ENCODE measurements at places on chromosomes 3 and 15.

- DNase-seq: no peak
Measured at GRCh38 chr3:18965781-18966180, 182.5 kb upstream of the KCNH8 start.

DNA sequence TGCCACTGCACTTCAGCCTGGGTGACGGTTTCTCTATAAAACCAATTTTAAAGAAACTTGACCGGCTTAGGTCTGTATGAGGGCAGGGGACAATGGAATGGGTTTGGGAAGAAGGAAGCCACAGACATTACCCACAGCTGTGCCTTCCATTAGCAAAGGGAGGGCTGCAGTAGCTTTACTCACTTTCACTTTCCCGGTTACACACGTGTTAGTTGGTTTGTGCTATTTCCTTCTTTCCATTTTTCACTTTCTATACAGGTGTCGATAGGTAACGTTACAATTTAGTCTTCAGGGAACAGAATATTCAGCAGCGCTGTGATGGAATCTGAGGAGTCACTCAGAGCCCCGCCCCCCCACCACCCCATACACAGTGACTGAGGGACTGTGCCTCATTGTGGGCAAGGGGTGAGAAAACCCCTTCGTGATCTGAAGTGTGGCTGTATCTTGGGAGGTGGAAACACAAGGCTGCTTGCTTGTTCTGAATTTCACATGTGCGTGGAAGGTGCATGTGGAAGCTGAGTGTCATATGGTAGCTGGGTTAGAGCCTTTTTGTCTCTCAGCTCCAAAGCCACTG is 44.8 kb upstream of the RPL32 start:
- no peak for DNase-seq

DNA sequence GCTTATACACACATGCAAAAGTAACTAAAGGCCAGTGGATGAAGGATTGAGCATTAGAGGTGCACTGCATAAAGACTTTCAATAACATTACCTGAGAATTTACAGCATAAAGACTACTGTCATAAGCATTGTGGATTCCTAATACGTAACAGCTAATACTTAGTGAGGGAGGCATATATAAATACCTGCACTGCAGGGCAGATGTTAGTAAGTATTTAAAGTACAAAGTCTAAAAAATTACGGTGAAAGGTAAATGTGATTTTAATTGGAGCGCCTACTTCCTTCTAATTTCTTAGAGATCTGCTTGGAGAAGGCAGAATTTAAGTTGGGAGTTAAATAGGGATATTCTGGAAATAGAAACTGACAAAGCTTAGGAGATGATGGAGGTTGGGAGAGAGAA is 25.4 kb upstream of the TRPM7 start:
- no peak for DNase-seq

- DNase-seq: no peak
Measured at GRCh38 chr15:52558196-52558595, 10.6 kb downstream of the ARPP19 start.

GRCh38 chr3:41653571-41654239 is 308.2 kb downstream of the ULK4 start:
- no peak for DNase-seq

- no peak for DNase-seq
Measured at GRCh38 chr3:77232557-77232956, 192.7 kb downstream of the ROBO2 start.

GRCh38 chr15:22891426-22892210 is 53.2 kb downstream of the NIPA2 start:
- DNase-seq: no peak

- DNase-seq: no peak
Measured at GRCh38 chr3:15542614-15543013, 21.1 kb upstream of the COLQ start.

DNA sequence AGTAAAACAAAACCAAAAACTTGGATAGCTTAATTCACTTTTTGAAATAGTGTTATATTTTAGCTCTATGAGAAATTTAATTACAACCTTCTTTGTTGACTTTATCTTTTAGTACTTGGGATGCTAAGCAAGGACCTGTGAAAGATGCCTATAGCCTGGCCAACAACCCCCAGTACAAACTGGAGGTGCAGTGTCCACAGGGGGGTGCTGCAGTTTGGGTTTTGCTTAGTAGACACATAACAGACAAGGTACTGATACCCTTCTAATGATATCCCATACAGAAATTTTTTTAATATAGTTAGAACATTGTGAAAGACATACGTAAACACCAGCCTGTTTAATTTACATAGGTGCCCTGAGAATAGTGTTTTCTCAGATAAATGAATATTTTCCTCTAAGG is 35.3 kb downstream of the CAPN7 start:
- no peak for DNase-seq

- no peak for DNase-seq
Measured at GRCh38 chr3:42117175-42118008, 26.2 kb downstream of the TRAK1 start.

- no peak for DNase-seq
Measured at GRCh38 chr15:78071383-78071782, 6.1 kb downstream of the TBC1D2B start.

GRCh38 chr15:54605556-54605955 is 591.2 kb downstream of the RSL24D1 start:
- DNase-seq: no peak

GRCh38 chr3:122956693-122957455 is 70.7 kb downstream of the SEMA5B start:
- no peak for DNase-seq

DNA sequence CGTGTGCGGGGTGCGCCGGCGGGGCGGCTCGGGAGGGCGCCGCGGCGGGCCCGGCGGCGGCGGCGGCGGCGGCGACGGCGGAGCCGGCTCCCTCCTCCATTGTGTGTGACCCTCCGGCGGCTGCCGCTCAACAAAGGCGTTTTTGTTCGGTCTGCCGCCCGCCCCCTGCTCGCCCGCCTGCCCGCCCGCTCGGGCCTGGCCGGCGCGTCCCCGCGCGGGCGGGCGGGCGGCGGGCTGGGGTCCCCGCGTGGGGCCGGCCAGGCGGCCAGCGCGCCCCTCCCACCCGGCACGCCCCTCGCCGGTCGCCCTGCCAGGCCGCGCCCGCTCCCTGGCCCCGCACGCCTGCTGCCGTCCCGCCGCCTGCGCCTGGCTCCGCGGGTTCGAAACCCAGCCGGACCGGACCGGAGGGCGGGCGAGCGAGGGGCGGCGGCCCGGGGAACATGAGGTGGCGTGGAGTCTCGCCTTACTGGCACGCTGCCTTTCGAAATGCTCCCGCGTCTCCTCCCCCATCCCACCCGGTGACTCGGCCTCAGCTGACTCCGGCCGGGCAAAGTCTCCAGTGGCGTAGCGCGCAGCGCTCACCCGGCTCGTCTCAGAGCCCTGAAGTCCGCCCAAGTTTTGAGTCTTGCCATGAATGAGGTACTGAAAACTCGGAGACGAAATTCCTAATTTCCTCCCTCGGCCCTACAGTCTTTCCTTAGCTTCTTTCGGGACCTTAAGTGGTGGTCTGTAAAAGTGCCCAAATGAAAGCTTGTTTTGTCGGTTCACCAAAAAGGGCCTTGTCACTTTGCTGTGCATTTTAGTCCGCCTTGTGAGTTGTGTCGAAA is 588 bp downstream of the MAPK6 start:
- peak; percentile 88 for DNase-seq

DNA sequence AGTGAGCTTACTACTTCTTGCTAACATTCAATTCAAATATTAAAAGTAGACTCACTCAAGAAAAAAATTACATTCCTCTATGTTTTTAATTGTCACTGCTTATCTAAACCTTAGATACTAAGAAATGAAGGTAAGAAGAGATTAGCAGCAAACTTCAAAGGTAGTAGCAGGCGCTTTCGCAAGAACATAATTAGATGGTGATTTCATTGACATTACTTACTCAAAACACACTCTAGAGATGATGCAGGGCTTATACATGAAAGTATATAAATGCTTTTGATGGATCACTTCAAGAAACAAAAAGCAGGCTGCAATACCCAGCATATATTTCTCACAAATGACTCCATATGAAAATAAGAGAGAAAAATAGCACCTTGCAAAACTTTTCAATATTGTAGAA is 86.8 kb downstream of the FSIP1 start:
- DNase-seq: no peak

GRCh38 chr3:112372396-112372795 is 39.4 kb downstream of the CD200 start:
- DNase-seq: no peak

- no peak for DNase-seq
Measured at GRCh38 chr15:46815765-46816164, 901.5 kb upstream of the SEMA6D start.

GRCh38 chr3:37833302-37834186 is 28.1 kb upstream of the CTDSPL start:
- DNase-seq: no peak

DNA sequence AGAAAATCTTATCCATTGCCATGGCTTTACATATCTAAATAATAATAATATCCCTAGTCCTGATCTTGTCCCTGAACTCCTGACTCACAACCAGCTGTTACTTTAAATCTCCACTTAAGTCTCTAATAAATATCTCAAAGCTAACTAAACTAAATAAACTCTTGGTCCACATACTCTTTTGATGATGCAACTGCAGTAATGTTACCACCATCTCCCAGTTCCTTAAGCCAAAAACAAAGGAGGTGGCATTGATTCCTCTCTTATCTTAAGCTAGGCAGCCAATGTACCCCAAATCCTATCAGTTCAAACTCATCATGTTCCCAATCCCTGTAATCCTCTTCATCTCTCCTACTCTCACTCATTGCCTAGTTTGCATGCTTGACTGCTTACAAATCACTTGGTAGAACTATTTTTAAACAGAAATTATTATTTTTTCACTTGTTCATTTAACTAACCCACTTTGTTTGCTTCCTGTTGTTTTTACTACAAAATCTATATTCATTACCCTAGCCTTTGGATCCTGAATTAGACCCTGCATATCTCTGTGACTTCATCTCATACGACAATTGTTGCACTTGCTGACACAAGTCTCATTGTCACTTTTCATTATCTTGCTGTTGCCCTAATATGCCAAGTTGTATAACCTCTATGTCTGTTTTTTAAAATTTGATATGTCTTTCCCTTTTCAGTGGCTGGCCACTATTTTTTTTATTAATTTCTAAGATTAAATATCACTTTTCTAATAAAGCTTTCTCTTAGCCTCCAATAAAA is 462.2 kb downstream of the ZPLD1 start:
- no peak for DNase-seq

- DNase-seq: no peak
Measured at GRCh38 chr3:65595222-65596028, 443.3 kb downstream of the MAGI1 start.

DNA sequence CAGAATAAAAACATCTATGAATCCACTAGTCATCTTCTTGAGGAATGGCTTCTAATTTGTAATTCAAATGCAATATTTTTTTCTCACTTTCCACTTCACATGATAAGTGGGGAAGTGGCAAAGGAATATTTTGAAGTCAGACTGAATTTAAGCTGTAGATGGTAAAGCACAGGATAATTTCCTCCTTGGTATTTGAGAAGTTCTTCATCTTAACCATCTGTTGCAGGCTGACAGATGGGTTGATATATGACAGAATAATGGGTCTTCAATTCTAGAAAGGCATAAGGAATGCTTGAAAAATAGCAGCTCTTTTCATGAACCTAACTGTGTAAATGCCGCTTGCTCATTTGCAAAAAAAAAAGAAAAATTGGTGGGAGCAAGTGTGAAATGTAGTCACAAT is 66.5 kb upstream of the SNTN start:
- DNase-seq: no peak

DNA sequence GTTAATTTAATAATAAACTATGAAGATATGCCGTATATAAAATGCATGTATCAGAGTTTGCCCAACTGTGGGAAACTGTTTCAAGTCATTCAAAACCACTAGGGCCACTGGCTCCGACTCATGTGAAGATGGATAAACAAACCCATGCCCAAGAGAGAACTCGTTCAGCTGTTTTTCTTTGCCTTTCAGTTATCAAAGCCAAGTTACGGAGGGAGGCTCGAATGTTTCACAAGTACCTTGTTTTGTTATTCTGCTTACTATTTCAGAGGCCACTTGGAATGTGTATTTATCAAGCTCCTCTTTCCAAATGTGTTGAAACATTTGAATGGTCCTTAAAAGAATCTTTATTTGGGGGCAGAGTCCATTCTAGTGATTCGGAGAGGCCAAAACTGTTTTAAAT is 82.1 kb downstream of the DUT start:
- DNase-seq: no peak

- no peak for DNase-seq
Measured at GRCh38 chr15:60283936-60284335, 113.8 kb downstream of the ANXA2 start.

- DNase-seq: no peak
Measured at GRCh38 chr15:91894606-91895005, 41.1 kb downstream of the SLCO3A1 start.

- DNase-seq: no peak
Measured at GRCh38 chr3:184336547-184337398, 627 bp upstream of the FAM131A start.

DNA sequence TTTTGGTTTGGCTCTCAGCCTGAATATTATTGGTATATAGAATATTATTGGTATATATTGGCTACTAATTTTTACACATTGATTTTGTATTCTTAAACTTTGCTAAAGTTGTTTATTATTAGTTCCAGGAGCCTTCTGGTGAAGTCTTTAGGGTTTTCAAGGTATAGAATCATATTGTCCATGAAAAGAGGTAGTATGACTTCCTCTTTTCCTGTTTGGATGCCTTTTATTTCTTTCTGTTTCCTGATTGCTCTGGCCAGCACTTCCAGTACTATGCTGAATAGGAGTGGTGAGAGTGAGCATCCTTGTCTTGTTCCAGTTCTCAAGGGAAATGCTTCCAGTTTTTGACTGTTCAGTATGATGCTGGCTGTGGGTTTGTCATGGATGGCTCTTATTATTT is 107.3 kb upstream of the LIPC start:
- DNase-seq: no peak

DNA sequence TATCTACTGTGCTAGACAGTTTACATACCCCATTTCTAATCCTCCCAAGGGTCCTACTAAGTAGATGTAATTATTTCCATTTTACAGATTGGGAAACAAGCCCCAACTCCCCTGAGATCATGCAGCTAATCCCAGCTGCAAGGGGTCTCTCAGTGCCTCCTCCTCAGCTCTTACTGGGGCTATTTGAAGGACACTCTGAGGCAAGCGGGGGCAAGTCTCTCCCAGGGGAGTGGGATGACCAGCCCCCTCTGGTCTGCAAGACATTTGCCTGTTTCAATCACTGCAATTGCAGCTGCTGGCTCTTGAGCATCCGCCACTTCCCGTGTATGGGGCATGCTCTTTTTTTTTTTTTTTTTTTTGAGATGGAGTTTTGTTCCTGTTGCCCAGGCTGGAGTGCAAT is 11.4 kb downstream of the LAMP3 start:
- DNase-seq: no peak

DNA sequence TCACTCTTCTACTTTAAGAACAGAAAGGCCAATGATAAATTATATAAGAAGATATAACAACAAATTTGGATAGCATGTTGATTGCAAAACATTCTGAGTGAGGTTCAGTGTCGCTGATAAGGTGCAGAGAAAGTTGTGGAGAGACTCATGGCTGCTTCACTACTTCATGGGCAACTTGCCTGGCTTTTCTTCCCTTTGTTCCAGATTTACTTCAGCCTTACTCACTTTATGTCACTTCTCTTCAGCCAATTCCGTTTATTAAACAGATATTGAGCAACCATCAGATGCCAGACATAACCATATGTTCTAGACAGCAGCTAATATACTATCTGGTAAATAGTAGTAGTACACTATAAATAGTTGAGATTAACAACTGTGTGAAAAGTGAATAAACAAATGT is 150.0 kb upstream of the CHL1 start:
- no peak for DNase-seq

- DNase-seq: no peak
Measured at GRCh38 chr3:50325113-50325480, 2.6 kb upstream of the HYAL2 start.

All from cardiac septum (tissue), 1 donor.